ENCODE measurements at places on chromosomes 6 and 20.

GRCh38 chr6:94133106-94133505 lies 713.7 kb upstream of the EPHA7 start:
- no peak for DNase-seq

- DNase-seq: no peak
These were observed 17.2 kb downstream of the SERINC3 start for GRCh38 chr20:44504402-44505307.

- DNase-seq: no peak
These were observed 10.8 kb upstream of the ZBTB24 start for GRCh38 chr6:109493865-109494264.

DNA sequence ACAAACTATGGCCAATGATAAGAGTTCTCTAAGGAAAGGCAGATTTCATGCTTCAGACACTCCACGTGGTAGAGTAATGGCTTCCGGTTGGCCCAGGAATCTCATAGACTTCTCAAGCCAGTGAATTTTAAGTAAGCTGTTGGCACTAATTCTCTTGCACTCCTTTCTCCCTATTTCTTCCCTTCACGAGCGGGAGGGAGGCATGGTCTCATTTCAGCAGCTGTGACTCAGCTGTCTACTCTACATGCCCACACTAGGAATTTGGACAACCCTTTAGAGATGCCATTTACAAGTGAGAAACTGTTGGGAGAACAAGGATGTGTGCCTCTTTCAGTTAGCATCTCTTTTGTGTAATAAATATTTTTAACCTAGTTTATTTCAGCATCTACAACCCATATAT lies 107.7 kb downstream of the PTPRK start:
- no peak for DNase-seq

GRCh38 chr20:54103762-54104600 lies 33.6 kb upstream of the BCAS1 start:
- no peak for DNase-seq

- DNase-seq: no peak
These were observed 12.1 kb downstream of the ZDHHC14 start for GRCh38 chr6:157392927-157393668.

DNA sequence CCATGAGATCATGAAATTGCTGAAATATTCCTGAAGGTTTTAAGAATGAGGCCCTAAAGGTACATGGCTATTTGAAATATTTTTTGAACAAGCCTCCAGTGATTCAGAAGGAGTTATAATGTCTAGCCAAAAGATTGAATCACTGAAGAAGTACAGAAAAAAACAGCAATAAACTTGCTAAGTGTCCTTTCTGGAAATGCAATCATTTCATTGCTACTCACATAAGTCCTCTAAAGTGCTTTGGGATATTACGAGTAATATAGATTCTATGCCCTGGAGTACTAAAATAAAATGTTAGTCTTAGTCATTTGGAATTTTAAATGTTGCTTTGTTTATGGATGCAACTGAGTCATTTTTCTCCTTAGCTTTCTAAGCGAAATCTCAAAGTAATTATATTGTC lies 32.7 kb downstream of the CENPW start:
- DNase-seq: no peak

DNA sequence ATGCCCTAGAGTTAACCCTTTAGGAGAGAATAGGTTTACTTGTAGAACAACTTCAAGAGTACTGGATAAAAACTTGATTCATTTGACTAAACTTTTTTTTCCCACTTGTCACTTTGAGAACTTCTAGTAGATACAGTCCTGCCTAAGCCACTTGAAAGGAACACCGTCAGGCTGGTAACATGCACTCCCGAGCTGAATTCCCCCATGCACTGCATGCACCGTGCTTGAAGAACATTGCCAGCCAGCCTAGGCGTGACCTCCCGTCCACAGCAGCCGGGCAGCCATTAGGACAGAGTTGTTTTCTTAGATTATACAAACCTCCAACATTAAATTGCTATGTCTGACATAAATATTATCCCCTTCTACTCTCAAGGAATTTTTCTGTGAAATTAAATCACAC lies 52.6 kb downstream of the SMLR1 start:
- no peak for DNase-seq

GRCh38 chr6:81875782-81876293 lies 123.4 kb upstream of the TENT5A start:
- no peak for DNase-seq

DNA sequence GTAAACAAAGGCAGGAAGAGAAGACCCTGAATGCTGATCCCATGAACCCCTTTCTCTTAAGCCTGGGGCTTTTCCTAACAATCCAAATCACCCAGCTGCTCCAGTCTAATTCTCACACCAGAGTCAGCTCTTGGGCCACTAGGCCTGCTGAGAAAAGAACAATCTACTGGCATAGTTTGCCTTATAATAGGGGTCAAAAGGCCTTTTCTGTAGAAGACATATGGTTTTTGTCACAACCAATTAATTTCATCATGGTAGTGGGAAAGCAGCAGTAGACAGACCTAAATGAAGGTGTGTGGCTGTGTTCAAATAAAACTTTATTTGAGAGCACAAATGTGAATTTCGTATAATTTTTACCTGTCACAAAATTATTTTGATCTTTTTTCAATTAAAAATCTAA lies 994.7 kb upstream of the EPHA7 start:
- no peak for DNase-seq

- no peak for DNase-seq
These were observed 502 bp downstream of the DXO start for GRCh38 chr6:31971279-31971992.

GRCh38 chr20:24763386-24764026 lies 185.6 kb upstream of the CST7 start:
- DNase-seq: no peak

DNA sequence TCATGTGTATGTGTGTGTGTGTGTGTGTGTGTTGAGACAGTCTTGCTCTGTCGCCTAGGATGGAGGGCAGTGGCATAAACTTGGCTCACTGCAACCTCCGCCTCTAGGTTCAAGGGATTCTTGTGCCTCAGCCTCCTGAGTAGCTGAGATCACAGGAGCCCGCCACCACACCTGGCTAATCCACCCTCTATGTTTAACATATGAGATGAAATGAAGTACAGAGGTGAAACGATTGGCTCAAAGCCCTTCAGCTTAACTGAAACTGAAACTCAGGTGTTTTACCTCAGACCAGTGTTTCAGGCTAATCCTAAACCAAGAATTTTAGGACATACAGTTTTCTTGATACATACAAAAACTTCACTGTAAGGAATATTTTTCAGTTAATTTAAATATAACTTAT lies 167.3 kb downstream of the KCNQ5 start:
- no peak for DNase-seq

GRCh38 chr6:43819958-43820357 lies 49.9 kb downstream of the VEGFA start:
- DNase-seq: no peak

DNA sequence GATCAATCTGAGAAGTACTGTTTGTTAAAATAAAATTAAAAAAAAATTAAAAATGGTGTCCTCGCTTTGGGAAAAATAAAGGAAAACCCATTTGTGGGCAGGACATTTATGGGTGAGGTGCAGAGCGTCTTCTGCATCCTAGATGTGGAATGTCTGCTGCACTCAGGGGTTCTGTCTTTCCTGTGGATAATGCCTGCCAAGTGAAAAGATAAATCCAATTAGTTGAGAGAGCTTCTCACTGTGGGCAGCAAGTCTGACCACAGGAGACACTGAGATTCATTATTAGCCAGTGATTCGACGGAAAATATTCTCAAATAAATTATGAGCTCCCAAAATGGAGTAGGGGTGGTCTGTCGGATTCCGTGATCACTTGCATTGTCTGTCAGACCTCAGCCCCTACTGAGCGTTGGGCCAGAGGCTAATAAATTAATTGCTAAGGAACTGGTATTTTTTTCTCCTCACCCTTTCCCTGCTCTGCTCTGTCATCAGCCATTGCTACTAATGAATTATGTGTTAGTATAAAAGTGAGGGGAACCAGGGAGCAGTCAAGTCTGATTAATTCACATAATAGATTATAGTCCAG lies 10.0 kb downstream of the GMPR start:
- DNase-seq: no peak

DNA sequence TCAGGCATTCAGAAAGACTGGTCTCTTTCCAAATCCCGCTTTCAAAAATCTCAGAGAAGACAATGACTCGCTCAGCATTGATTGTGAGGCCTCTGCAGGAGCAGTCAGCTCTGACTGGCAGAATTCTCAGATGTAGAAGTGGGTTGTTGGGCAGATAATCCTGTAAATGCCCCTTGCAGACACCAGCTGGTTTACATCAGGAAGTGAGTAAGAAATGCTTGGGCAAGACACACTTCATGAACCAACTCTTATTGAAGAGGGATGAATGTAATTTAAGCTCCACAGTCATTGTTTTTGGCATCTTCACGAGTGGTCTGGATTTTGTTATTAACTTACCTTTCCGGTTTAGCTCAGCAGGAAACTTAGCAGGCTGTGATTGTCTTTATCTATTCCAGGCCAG lies 166.6 kb downstream of the PLCB4 start:
- DNase-seq: no peak

DNA sequence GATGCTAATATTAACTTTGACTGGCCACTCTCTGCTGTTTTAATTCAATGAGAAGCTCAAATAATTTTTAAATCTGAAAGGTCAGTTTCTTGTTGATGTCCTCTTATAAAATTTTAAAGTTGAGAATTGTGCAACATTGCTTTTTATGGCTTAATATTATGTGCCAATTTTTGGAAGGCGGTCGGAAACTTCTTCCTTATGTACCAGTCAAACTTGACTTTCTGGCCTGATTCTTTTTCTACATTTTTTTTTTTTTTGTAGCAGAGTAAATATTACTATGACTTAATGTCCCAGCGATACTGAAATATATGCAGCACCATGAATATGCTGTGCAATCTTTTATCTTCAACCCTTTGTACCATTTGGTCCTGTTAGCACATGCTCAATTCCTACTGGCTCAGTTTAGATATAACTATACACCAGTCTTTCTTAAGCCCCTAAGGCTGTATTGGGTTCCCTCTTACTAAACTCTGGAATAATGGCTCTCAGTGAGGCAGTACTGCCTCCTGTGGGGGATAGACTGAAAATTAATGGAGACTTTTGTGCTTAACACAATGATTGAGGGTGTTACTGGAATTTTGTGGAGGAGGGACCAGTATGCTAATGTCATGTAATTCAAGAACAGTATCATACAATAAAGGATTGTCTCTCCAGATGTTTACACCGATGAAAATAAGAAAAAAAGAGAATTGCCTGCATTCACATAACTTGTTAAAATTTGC lies 156.4 kb upstream of the SYNCRIP start:
- no peak for DNase-seq

DNA sequence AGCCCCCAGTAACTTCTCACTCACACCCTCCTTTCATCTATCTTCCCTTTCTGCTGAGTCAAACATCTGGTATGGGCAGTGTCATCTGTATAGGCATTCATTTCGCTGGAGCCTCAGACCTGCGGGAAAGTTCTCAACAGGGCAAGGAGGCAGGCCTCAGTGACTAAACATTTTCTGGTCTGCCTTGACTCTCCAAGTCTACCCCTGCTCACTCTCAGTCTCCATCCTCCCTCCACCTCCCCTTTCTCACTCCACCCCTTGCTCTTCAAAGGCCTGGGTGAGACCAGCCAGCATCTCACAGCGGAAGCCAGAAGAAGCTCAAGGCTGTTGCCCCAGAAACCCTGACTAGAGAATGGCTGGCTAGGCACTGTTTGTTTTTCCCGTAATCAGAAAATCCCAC lies 105.0 kb upstream of the BEND6 start:
- no peak for DNase-seq

GRCh38 chr20:5065879-5066383 lies 53.8 kb downstream of the PCNA start:
- no peak for DNase-seq

GRCh38 chr6:157088841-157089240 lies 234.5 kb downstream of the TMEM242 start:
- no peak for DNase-seq

DNA sequence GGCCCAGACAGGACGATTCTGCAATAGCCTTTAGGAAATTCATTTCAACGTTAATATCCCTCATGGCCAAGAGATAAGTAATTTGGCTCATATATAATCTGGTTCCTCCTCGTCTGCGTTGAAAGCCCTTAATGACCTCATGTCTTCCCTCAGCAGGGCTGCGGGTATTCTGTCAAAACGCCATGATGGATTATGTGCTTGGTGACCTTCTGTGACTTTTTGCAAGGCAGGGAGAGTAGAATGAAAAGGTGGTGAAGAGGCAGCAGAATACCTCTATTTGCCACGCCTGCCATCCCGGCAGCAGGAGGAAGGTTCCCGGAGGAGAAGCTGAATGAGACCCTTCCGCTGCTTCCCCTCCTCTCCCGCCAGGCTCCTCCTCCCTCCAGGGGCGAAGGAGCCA lies 41.1 kb upstream of the SPACA1 start:
- no peak for DNase-seq

DNA sequence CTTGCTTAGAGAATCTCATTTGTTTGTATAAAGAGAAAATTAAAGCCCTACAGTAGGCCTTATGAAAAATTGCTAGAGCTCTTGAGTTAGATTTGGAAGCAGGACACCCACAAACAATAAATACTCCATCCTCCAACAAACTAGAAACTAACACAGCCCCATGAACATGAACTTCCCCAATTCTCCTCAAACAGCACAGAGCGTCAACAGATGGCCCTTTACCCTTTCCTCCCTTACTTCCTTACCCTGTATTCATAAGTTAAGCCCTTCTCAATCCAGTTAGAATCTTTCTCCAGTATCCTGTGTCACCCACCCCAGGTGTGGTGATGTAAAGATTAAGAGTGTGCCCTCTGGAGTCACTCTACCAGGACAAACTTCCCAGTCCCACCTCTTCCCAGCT lies 113.7 kb downstream of the UNC5CL start:
- no peak for DNase-seq

DNA sequence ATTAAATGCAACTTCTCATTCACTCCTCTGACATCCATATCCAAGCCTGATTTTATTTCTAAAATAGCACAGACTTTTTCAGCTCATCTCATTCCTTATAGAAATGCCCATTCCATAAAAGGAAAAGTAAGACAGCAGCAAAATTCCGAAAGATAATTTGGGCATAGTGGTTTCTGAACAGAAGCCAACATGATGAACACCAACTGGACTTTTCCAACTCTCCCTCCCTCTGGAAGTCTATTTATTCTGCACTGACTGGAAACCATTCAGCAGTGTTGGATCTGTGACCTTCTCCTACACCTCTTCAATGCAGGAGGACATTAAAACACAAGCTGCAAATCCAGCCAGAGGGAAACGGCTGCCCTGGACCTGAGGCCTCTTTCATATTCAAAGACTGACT lies 306.2 kb upstream of the NT5E start:
- no peak for DNase-seq

DNA sequence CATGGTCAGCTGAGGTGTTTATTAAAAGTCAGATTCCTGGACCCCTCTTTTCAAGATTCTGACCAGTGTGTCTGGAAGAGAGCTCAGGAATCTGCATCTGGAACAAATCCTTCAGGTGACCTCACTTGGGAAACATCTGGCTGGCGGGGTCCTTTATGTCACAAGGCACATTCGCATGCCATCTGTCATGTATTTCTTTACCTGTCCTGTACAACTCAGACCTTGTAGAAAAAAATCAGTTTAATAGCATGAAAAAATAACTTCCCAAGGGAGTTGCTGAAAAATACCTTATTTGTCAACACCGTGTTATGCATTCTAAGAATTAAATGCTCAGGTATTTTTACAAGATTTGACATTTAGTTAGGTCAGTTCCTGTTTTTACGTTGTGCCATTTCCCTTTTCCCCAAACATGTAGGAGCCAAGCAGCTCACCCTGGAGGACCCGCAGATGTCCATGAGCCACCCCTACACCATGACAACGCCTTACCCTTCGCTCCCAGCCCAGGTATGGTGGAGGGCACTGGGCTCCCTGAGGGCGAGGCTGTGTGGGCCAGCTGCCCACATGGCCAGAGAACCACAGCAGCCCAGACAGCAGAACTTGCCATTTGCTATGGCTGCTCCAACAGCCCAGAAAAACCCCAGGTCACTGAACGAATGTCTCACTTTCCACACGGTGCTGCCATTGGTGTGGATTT lies 4.0 kb downstream of the IRF4 start:
- DNase-seq: no peak

Data from activated T-cell treated with anti-CD3 and anti-CD28 coated beads, Interleukin-2, amount 50 U/mL, for 24 hours (primary cell).